GF-D8 (cell line): ENCODE measurements at places on chromosomes 13 and 19.

GRCh38 chr19:13823256-13823655, 28.0 kb downstream of the ZSWIM4 start:
- DNase-seq, result no peak

- DNase-seq, result no peak
Observed at GRCh38 chr13:42312817-42313431, 41.0 kb downstream of the AKAP11 start.

DNA sequence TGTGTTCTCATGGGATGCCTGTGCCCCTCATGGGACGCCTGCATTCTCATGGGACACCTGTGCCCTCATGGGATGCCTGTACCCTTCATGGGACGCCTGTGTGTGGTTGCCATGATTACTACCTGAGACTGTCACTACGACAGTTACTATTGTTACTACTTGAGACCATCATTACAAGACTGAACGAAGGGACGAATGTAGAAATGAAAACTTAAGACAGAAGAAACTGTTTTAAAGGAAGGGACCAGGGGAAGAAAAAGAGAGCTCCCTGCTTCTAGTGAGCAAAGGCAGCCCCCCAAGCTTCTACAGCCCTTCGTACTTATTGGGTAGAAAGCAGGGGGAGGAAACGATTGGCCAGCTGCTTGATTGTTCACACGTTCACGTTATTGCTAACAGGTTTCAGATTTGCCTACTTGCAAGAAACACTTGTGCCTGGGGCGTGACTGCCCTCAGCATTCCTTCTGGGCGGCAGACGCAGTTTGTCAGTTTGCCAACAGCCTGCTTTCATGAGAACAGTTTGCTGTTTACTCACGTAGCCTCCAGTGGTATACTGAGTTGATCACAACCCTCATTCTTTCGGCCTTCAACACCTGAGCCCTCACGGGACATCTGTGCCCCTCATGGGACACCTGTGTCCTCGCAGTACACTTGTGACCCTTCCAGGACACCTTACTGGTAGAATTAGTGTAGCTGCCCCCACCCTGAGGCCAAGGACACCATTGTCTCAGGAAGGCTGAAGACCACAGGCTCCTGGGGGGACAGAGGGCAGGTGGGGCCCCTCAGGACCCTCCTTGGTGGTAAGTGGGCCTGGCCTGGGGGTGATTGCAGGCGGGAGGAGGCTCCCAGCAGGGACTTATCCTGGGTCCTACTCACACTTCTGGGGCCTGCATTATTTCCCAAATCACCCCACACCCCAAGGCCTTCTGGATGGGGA, 2.5 kb upstream of the S1PR4 start:
- DNase-seq, result no peak

DNA sequence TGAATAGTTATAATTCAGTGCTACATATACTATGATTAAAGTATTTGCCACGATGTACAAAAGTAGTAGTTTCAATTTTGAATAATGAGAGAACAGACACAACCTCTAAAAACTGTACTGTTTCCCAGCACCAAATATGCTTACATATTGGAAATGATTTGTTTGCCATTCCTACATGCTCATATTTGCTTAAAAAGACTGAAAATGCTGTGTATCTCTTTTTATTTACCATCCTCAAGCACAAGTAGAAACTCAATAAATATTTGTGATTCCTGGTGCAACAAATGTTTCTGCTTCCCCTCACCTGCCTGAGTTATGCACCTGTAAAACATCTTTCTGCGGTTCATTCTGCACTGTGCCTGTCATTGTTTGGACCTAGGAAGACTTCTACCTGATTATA, 512.2 kb downstream of the DCT start:
- no peak for DNase-seq

GRCh38 chr19:38068826-38069225, 155.2 kb downstream of the DPF1 start:
- no peak for DNase-seq
